ENCODE measurements at places on chromosomes 12 and 14.

DNA sequence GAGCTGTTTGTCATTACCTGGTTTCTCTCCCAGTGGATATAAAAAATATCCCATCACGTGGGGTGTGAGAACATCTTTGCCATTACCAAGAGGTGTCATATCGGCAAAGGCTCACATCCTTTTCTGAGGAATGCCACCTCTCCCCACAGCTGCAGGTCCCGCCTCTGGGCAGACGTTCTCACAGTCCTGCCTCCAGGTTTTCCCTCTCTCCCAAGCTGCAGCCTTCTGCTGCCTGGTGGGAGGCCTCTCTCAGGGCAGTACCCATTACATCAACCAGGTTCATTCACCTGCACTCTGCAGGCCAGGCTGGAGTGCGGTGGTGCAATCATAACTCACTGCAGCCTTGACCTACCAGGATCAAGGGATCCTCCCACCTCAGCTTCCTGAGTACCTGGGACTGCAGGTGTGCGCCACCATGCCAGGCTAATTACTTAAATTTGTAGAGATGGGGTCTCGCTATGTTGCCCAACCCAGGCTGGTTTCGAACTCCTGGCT is 15.0 kb upstream of the TMEM119 start:
- peak; percentile 87 for DNase-seq

GRCh38 chr14:22567437-22567836 is 21.6 kb downstream of the DAD1 start:
- DNase-seq = no peak

DNA sequence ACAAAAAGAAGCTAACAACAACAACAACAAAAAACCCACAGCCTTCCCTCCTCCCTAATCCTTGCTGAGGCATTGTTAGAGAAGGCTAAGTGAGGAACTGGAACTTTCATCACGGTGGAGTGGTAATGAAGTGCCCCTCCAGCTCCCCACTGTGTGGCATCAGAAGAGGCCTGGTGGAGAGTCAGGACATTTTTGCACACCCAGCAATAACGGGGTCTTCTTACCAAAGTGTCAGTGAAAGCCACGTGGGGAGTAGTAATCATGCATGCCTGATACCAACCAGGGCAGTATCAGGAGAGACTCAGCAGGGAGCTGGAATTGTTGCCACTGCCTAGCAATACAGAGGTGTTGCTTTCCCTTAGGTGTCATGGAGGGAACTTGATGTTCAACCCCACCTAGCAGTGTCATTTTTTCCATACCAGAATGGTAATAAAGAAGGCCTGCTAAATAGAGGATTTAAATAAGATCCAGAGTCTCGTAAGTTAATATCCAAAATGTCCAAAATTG is 299.7 kb upstream of the RGS6 start:
- no peak for DNase-seq

GRCh38 chr14:90140956-90141316 is 79.1 kb downstream of the KCNK13 start:
- DNase-seq = peak; percentile 63

- DNase-seq = no peak
These were observed 13.4 kb downstream of the ST8SIA1 start for GRCh38 chr12:22321018-22321605.

DNA sequence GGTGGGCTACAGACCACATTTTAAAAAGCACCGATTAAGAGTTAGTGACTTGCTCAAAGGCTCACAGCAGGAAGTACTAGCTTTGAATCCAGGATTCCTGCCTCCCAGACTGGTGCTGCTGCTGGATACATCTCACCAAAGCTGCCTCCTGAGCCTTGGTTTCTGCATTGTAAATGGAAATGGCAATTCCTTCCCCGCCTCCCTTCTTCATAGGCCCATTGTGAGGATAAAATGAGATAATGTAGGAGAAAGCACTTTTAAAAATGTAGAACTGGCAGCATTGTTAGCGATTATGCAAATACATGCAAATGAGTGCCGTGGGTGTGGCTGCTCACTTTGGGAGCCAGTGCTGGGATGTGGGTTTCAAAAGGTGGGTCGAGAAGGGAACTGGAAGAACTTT is 15.4 kb downstream of the PDE1B start:
- no peak for DNase-seq

GRCh38 chr12:91986084-91986483 is 159.6 kb downstream of the BTG1 start:
- DNase-seq = no peak

- DNase-seq = no peak
These were observed 59.0 kb downstream of the CLMN start for GRCh38 chr14:95260537-95261361.

DNA sequence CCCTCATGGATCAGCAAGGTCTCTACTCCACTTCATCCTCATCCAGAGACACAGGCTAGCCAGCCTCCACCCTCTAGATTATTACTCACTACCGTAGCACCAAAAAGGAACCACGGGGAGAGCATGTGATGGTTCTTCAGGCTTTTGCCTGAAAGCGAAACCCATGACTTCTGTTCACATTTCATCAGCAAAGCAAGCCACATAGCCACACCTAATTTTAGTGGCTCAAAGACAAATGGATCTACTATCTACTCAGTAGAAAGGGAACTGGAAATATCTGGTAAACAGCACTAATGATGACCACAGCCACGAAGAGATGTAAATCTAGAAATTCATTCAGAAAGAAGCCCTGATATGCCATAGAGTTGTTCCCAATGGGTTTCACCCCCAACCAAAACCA is 51.4 kb downstream of the VCPKMT start:
- DNase-seq = no peak

DNA sequence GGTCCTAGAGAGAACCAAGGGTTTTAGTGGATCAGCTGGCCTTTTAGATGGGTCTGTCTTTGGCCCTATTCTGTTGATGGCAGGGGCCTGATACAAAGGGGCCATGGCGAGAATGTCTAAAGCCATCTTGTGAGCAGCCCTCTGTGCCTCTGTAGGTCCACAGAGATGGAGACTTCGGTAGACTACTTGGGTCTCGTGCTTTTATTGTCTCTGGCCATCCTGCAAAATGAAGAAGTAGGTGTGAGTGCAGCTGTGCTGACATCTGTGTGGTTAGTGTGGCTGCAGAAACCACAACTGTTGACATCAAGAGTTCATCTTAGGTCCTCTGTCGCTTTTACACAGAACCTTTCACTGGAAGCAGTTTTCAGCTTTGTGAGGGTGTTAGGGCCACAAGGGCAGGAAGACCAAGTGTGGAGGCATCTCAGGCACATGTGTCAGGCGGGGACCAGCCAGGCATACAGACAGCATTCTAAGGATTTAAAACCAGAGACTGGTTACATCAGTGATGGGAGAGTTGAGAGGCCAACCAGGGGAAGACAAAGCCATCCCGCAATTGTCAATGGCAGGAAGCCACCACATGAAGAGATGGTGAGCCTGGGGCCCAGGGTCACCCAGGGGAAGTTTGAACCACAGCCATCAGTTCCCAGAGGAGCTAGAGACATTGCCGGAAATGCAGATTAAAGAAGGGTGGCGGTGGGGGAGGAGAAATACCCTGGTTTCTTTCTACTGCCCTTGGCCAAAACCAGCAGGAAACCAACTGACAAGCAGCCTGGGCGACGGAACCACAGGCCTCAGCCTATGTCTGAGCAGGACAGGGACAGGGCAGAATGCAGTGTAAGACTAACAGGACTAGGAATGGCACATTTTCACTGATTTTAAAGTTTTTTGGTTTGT is 13.0 kb upstream of the TPCN1 start:
- no peak for DNase-seq

DNA sequence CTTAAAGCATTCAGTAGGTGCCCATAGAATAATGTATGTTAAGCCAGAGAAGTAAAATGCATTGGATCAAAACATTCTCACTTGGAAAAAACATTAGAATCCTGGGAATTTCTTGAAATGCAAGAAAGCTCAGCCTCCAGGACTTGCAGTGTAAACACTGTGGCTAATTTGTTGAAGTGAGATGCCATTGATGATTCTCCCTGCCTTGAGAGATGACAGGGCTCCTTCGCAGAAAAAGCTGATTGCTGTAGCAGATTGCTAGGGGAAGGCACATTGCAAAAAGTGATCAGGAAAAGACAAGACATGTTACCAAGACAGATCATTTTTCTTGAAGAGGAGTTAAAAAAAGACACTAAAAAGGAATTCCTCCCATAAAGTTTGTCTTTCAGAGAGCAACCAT is 204.2 kb upstream of the HMGA2 start:
- no peak for DNase-seq

GRCh38 chr12:124295431-124296058 is 652 bp downstream of the RFLNA start:
- DNase-seq = peak; percentile 48

DNA sequence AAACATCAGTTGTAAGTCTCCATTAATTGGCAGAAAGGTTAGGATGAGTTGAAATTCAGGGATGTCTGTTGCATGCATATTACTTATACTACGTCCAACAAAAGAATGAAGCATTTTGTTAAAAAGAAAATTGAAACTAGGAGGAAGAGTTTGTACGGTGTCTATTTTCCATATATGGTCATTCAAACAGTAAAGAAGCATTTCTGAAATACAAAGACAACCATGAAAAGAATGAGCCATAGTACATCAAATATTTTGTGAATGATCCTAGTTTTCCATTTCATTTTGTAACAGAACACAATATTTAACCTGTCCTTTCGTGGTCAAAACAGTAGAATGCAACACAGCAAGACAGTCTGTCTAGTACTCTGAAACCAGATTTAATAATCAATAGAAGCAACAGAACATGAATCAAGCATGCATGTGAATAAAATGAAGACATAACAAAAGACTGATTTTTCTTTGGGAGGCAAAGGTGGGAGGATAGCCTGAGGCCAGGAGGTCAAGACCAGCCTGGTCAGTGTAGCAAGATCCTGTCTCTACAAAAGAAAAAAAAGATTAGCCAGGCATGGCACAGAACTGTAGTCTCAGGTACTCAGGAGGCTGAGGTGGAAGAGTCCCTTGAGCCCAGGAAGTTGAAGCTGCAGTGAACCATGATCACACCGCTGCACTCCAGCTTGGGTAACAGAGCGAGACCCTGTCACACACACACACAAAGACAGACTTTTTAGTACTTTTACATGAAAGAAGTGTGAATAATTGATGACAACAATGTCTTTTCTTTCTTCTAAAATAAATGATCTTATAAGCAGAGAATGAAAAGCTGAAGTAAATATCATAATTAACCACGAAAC is 156.0 kb downstream of the LRIG3 start:
- peak; percentile 62 for DNase-seq

DNA sequence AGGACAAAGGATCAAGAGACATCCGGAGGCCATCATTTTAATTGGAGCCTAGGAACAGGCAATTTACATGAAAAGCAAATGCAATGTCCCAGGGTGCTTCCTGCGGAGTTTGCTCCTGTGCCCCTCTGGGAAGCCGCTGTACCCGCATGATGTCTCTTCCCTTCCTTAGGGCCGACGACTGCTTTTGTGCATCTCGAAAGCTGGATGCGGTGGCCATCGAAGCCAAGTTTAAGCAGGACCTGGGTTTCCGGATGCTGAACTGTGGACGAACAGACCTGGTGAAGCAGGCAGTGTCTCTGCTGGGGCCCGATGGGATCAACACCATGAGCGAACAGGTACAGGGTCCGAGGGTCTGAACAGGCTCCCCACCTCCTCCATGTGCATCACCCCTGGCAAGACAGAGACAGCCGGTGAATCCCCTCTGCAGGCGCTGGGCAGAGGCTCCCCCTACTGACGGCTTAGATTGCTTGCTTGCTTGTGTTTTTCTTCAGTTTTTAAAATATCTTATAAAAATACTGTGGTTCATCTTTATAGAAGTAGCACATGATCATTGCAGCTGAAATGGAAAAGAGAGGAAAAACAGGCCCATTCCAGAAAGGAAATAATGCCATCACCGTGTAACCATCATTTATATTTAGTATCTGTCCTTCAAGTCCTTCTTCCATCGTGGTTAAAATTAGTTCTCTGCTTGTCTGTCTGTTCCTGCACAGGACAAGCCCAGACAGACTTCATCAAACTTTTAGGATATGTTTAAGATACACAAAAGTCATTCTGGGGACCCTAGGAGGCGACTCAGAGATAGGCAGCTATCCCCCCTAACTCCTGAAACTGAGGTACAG is 75.4 kb upstream of the PWP1 start:
- DNase-seq = peak; percentile 86

- DNase-seq = no peak
These were observed 103.5 kb upstream of the HIF1A start for GRCh38 chr14:61591862-61592261.

GRCh38 chr12:117845271-117845904 is 123.4 kb downstream of the KSR2 start:
- no peak for DNase-seq

DNA sequence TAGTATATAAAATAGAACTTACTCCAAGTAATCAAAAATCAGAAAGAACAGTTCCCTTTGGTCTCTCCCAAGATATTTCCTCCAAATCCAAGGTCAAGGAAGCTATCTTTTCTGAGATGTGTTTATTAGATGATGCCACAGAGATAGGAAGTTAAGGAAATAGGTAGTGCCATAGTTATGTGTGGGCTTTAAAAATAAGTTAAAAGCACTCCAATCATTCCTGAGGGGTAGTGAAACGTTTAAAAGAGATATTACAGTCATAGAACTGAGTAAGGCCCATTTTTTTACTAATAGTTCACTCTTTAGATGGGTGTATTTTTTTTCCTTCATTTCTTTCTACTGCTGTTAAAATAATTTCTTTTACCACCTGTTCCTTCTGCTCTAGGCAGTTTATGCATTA is 1630.9 kb upstream of the SEL1L start:
- no peak for DNase-seq

GRCh38 chr14:39615352-39615751 is 183.1 kb upstream of the FBXO33 start:
- peak; percentile 73 for DNase-seq

GRCh38 chr14:87443787-87444186 is 549.2 kb downstream of the GALC start:
- DNase-seq = no peak

GRCh38 chr12:102063069-102063468 is 1.3 kb upstream of the WASHC3 start:
- peak; percentile 20 for DNase-seq

DNA sequence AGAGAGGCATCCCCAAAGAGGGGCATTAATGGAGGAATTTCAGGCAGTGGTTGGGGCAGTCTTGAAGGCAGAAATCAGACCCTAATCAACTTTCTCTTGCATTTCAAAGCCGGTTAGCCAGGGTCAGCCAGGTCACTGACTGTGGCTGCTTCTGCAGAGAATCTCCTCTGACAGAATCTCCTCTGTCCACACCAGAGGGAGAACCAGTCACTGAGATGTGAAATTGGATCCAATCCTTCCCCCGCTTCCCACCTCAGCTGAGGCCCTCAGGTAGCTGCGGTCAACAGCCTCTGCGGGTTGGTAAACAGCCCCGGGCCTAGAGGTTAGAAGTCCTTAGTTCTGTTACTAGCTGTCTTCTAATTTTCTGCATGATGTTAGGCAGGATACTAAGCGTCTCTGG is 39.8 kb upstream of the NUAK1 start:
- peak; percentile 78 for DNase-seq

- DNase-seq = peak; percentile 63
These were observed 118.6 kb downstream of the TRMT5 start for GRCh38 chr14:60862283-60862682.
